ENCODE measurements at places on chromosomes 2 and 18.

- DNase-seq, result no peak
Measured at GRCh38 chr2:37582481-37583220, 88.8 kb downstream of the CDC42EP3 start.

DNA sequence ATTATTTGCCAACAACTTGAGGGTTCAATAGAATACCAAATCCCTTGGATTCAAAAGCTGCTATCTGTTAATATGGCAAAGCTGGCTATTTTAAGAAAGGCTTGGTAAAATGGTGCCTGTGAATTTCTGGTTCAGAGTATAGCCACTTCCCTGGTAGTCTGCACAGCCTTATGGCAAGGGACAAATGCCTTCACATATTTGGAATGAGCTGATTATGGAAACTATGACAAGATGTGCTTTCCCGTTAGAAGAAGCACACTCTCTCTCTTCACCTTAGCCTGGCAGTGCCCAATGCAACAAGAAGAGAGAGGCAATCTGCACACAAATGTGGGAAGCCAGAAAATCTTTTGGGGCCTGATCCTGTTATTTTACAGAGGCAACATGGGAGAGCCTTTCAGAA, 47.5 kb upstream of the MAP3K20 start:
- no peak for DNase-seq

DNA sequence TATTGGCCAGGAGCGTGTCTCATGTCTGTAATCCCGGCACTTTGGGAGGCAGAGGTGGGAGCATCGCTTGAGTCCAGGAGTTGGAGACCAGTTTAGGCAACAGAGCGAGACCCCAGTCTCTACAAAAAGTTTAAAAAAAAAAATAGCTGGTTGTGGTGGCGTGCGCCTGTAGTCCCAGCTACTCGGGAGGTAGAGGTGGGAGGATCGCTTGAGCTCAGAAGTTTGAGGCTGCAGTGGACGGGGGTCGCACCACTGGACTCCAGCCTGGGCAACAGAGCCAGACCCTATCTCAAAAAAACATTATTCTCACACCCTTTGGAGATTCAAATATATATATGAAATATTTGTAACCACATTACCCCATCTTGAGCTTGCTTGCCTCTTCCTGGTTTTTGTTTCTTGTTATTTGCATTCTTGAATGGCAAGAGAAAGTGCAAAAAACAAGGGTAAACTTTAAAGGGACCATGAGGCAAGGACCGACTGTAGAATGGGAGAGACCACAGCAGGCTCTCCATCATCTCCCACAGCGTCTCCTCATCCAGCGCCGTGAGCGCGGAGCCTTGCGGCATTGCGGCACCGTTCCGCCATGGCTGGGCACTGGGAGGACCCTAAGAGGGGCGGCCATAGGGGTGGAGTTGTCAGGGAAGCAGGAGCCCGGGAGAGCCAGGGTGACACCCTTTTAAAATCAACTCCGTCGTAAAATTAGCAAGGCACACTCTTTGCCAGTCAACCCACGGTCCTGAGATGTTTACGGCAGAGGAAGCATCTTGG, 1.4 kb downstream of the ELP2 start:
- DNase-seq, result no peak

DNA sequence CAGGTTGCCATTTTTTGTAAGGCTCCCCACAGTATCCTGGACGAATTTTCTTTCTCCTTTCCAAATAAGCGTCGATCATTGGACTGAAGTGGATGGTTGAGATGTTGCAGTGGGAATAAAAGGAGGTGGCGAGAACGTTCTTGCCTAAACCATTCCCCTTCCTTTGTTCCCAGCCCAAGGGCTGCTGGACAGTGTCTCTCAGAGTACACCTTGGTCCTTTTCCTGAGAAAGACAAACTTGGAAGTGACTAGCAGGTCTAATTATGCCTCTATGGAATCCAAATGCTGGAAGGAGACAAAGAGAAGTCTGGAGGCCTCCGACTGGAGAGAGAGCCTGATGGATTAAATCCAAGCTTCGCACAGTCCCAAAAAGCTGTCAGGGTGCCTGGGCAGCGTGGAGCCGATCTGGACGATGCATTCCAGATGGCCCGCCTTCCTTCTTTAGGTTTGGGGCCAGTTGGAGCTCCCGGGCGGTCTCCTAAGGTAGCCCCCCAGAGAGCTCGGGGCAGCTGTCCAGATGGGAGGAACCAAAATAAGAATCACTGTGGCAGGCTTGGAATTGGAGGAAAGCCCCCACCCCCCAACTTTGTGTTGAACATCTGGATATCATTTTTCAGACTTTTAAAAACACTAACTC, 186.8 kb downstream of the TMEM247 start:
- no peak for DNase-seq

DNA sequence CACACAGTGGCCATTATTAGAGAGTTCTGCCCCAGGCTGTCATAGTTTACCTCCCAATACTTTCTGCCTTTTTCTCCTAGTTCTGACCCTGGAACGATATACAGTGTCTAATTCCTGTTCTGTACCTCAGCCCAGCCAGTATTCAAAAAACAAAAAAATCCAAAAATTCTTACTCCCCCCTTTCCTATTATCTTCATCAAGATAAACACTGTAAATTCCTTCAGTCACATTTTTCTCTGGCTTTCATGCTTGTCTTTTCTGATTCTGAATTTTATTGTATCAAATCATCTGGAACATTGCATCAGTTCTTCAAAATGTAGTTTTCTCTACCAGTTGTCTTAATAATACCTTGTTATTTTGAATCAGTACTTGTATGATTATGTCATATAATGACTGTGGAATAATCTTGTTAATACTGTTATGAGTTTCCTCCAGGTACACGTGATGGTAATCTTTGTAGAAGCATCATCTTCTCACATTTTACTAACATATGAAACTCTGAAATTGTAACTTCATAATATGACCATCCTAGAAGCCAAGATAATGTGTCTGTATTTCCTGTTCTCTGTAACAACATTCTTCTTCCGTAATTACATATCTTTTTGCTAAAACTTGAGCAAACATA, 79.0 kb upstream of the NOSTRIN start:
- no peak for DNase-seq

DNA sequence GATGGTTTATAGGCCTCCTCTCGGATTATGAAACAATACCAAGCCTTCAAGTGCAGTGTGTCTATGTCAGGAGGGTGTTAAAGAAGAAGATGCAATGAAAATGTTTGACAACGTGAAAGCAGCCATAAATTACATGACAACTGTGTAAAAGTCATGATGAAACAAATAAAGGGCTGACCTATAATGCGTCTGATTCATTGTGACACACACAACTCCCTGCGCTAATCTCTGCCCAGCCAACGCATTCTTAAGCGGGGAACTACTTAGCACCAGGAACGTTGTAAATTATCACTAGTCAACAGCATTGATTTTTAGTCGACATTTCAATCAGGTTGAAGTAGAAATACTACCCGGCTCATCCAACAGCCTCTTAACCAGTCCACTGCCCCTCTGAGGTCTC, 26.8 kb downstream of the BCL11A start:
- DNase-seq, result no peak

DNA sequence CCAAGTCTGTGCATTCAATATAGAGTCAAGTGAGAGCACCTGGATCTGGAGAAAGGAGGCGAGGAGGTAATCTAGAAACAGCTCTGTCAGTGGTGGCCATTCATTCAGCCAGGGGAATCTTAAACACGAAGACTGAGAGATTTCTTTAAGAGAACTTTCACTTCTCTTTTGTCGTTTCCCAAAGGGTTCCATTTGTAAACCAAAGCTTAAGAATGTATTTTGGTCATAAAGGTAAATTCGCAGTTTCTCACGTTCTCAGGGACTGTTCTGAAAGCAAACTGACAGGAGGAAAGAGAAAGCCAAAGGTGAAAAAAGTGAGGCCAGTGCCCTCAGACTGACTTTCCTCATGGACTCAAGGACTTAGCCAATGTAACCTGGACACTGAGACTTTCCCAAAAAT, 513.5 kb downstream of the CMPK2 start:
- no peak for DNase-seq

GRCh38 chr2:46510598-46511177, 31.3 kb downstream of the TMEM247 start:
- no peak for DNase-seq

DNA sequence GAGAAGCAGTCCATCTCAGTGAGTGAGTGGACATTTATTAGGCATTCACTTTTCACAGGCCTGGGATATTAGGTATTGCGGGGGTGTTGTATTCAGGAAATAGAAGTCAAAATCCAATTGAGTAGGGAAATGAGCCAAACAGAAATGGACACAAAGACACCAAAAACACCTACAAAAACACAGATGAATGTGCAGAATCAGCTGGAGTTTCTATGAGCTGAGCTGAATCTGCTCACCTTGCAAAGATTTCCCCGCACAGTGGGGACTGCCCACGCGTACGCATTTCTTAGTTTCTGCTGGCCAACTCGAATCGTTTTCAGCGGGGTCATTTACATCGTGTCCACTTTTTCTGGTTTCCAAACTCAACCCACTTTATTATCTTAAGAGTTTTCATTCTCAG, 160.0 kb downstream of the BCL2 start:
- DNase-seq, result no peak

GRCh38 chr2:118835746-118836410, 11.6 kb downstream of the EN1 start:
- no peak for DNase-seq

GRCh38 chr2:162333968-162334367, 10.0 kb upstream of the GCA start:
- no peak for DNase-seq

- no peak for DNase-seq
Measured at GRCh38 chr2:241869087-241869961, at the start of gene RTP5. Gene RTP5, plus strand, starts transcription at chr2:241869729. Its CDS starts 28 bp downstream, at chr2:241869757.

- DNase-seq, result no peak
Measured at GRCh38 chr18:12639990-12640880, 17.7 kb downstream of the SPIRE1 start.

DNA sequence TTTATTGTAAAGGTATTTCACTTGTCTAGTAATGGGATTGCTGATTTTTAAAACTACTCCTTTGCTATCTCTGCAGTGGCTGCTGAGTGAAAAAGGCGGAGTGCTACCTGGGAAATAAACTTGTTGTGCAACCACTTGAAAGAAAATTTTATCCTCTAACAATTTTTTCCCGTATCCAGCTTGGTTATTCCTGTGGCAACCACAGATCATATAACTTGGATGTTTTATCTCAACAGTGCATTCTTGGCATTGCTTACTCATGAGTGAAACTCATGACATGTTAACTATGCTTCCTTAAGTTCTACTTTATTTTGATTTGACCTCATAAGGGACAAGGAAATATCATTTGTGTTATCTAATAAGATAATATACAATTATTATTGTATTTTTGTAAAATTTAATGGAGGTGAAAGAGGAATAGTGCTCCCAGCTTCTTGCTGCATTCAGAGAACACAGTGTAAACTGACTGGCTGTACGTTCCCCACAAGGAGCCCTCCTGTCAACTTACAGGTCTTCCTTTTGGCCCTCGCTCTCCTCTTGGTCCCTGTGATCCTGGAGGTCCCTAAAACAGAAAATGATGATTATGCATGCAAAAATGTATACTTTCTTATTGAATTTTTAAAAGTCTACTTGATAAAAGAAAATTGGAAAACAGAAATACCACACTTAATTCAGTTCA, 82.7 kb downstream of the COL5A2 start:
- no peak for DNase-seq

GRCh38 chr2:100655936-100656534, 93.2 kb downstream of the PDCL3 start:
- DNase-seq, result no peak

DNA sequence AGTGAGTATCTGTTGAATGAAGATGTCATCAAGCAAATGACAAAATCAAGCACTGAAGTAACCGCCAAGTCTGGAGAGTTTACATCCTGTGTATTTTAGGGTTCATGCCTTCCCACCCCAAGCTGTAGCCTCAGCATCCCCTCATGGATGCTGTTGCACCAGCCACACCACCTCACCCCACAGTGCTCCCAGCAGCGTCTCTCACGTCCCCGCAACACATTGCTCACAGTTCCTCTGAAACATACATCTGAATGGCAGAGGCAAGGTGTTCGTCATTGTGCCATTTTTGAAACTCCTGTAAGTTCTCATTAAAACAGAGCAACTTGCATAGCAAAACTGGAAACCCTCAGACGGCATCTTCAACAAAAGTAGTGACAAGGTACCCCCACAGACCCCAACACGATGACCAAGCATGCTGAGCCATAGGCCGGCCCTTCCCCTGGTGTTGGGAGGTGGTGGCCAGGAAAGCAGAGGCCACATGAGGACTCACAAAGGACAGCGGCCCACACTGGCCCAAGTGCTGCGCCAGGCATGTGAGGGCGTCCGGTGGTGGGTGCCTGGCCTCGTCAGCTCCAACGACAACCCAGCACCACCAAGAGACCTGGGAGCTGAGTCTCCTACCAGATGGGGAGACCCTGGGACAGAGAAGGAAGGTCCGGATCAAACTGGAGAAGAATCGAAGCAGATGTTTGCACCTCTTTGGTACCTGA, 456.5 kb downstream of the EIPR1 start:
- no peak for DNase-seq

- DNase-seq, result no peak
Measured at GRCh38 chr2:130762910-130763385, 7.6 kb downstream of the AMER3 start.

DNA sequence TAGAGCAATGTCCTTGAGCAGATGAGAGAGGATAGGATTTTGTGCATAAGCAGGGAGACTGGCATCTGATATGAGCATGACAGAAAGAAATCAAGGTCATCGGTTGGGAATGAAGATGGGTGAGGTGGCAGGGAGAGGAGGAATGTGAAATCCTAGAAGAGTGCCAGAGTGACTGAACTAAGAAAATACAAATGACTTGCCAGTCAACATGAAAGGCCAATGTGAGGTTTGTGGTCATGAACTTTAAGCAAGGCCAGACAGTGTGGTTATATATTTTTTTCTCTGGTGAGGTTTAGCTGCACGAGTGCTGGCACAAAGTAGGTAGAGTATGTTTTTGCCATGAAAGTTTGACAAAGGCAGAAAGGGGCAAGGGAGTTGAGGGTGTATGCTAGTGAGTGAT, 21.2 kb downstream of the QPCT start:
- DNase-seq, result no peak

DNA sequence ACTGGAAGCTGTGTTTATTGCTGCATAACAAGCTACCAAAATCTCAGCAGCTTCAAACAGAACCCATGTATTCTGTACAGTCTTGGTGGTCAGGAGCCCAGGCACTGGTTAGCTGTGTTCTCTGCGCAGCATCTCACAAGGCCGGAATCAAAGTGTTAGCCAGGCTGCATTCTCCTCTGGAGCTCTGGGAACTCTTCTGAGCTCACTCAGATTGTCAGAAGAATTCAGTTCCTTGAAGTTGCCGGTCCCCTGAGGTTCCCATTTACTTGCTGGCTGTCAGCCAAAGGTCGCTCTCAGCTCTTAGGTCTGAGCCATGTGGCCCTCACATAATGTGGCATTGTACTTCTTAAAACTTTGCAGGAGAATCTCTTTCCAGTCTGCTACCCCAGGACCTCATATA, 123.6 kb upstream of the SMIM21 start:
- DNase-seq, result no peak

All from stimulated activated CD8-positive, alpha-beta memory T cell treated with anti-CD3 and anti-CD28 coated beads, Interleukin-7, amount 100 ng/mL, for 24 hours (primary cell).